ENCODE measurements at places on chromosomes 2 and 18.
A peak's percentile ranks its signal among the peaks of the same experiment; 100 is the strongest.

GRCh38 chr18:76493213-76494161 is 1.6 kb downstream of the ZNF516 start:
- DNase-seq = peak; percentile 30

- DNase-seq = no peak
Measured at GRCh38 chr2:168118733-168119514, 128.5 kb downstream of the STK39 start.

DNA sequence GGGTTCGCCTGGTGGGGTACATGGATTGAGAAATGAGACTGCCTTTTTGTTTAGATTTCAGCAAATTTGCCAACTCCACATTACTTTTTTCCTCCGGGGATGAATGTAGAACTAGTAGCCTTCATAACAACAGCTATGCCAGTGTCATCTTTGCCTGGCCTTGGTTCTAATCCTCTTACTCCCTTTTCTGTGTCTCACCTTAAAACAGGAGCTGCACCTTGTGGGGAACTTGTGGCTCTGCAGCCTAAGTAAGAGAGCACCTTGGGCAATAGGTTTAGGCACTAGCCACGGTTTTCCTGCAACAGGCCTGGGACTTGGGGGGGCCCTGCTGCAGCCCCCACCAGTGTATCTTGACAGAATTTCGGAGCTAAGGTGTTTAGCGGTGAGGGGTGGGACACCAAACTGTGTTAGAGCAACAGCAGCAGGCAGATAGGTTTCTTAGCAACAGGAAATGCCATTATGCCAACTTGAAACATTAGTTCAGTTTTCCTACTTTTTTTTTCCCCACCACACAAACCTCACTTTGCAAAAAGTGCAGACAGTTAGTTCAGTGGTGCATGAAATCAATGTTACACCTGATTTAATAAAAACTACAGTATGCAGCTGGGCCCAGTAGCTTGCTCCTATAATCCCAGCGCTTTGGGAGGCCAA is 173.7 kb downstream of the PRKCE start:
- DNase-seq = no peak

- DNase-seq = no peak
Measured at GRCh38 chr2:150404147-150404546, 83.3 kb downstream of the RND3 start.

DNA sequence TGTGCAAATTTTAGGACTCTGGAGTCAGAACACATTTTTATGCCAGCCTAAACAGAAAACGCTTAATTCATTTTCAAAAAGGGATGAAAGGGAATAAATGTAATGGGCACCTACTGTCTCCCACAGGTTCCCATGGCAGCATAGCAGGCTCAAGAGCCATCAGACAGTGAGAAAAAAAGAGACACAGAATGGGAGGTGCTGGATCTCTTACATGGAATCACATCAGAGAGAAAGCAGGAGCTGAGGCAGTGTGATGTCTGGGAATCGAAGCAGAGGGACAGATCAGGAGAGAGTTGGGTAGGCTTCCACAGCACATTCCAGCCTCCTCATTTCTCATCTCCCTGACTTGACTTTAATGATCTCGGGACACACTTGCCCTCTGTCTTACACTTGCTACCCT is 684.3 kb downstream of the KCNJ3 start:
- DNase-seq = no peak

DNA sequence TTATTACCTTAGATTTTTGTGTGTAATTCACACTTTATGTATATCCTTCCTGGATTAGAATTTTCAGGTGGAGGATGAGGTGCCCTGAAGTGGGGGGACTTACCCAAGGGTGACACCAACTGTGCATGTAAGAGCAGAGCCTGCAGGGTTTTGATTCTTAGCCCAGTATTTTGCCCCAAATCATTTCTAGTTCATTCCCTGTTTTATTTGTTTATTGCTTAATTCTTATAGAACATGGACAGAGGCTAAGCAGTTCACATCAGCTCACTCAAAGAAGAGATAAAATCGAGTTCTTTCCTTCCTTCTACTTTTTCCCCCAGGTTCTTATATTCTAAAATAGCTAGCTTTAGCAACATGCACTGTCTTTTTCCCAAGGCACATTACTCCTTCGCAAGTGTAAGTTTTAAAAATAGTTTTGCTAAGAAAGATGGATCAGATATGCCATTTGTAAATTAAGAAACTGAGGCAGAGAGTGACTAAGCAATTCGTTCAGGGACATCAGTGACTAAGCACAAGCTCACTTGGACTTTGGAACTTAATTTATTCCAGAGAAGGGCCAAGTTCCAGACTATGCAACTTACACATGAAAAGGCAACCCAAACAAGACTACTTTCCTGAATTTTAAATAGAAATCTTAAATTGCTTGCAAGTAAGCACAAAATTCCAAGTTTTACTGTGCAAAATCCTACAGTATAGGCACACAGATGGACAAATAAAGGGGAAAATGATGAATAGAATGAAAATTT is 427.9 kb upstream of the POU3F3 start:
- DNase-seq = no peak

DNA sequence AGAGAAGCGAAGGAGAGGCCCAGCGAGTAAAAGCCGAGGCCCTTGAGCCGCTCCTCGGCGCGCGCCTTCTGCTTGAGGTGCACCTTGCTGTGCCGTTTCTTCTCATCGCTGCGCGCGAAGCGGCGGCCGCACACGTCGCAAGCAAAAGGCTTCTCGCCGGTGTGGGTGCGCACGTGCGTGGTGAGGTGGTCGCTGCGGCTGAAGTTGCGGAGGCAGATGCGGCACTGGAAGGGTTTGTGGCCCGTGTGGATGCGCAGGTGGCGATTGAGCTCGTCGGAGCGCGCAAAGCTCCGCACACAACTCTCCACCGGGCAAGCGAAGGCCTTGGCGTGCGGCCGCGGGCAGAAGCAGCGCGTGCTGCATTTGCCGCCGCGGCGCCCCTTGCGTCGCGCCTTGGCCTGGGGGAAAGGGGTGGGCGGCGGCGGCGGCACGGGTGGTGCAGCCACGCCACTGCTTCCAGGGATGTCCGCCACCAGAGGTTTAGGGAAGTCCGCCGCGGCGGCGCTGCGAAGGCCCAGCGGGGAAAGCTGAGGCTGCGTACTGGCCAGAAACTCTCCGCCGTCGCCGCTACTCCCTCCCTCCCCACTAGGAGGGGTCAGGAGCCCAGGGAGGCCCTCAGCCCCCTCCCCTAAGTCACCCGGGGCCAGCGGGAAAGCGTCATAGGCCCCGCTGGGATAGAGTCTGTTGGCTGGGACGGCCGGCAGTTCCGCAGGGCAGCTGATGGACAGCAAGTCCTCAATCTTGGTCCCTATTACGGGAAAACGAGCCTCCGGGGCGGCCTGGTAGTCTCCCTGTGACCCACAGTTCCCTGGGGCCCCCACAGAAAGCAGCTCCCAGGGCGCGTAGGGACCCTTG is 1.7 kb downstream of the EGR4 start:
- DNase-seq = peak; percentile 20

- peak; percentile 55 for DNase-seq
Measured at GRCh38 chr2:108534584-108535356, 500 bp downstream of the LIMS1 start.

DNA sequence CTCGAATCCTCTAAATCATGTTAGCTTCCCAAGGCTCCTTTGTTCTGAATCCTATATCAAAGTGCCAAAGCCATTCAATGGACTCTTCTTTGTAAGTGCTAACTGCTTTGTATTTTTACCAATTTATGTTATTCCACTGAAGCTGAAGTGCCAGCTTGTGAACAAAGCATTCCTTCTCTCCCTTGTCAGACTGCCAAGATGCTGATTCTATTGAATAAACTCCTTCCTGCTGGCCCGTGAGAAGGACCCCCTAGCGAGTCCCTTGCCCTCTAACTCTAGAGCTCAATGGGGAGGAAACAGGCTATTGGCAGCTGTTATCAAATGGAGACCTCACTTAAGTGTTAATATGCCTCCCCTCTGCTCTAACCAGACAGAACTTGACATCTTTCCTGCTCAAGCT is 1097.9 kb upstream of the CNTNAP5 start:
- no peak for DNase-seq

DNA sequence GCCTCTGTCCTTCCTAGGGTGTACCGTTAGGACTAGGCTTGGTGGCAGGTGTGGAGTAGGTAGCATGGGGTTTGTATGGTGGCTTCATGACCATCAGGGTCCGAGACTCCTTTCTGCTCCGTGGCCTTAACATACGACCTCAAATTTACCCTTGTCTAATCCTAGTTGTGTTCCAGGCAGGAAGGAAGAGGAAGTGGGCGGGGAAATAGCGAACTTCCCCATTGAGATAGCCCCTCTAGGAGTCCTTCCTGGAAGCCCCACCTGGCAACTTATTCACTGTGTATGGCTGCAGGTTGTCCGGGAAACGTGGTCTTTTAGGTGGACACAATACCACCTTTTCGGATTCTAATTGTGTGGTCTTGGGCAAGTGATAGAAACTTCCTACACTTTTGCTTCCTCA is 9.3 kb downstream of the CD8A start:
- no peak for DNase-seq

DNA sequence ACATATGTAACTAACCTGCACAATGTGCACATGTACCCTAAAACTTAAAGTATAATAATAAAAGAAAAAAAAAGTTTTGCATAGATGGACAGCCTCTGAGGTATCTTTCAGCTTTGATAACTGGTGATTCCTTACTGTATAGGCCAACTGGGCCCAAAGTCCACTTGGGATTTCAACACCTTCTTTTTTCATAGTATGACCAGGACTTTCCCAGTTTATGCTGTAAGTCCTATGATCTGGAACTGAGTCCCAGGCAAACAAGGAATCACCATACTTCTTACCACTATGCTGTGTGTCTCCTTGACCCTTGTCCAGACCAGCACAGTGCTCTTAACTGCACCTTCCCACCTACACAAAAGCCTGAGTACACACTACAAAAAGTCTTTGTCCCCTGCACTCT is 205.1 kb upstream of the RBBP8 start:
- no peak for DNase-seq

- no peak for DNase-seq
Measured at GRCh38 chr2:232329716-232330067, 48.9 kb upstream of the ALPP start.

DNA sequence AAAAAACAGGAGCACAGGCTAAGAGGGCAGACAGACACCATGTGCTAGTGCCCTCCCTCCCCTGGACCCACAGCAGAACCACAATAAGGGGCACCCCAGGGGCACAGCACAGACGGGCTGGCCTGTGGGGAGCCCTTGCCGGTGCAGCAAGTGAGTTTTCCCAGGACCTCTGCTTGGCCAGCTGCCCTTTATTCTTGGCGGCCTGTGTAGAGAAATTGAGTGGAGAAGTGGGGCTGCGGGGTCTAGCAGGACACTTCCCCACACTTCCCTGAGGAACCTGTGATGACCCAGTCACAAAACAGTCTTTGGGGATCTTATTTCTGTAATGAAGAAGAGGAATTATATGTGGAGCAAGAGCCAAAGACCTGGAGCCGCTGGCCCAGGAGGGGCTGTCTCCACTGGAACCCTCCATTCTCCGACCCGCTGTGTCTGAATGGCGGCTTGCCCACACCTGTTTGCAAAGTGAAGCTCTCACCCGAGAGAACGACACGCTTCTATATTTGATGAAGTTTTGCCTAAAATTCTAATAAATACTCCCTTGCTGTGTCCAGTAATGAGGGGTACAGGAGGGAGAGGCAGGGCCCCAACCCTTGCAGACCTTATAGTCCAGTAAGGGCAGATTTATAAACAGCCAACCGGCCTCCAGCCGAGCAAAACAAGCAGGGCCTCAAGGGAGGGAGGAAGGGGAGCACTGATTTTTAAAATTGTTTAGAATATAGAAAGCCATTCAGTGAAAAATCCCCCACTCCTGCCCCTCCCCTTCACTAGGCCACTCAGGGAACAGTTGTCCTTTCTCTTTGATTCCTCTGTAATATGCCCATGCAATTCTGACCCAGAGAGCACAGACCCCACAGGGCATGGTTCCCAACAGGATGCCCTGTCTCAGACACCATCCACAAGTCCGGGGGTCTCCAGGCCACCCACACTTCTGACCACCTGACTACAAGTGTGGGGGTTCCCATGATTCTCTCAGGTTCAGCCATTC is 44.7 kb upstream of the SNED1 start:
- no peak for DNase-seq

DNA sequence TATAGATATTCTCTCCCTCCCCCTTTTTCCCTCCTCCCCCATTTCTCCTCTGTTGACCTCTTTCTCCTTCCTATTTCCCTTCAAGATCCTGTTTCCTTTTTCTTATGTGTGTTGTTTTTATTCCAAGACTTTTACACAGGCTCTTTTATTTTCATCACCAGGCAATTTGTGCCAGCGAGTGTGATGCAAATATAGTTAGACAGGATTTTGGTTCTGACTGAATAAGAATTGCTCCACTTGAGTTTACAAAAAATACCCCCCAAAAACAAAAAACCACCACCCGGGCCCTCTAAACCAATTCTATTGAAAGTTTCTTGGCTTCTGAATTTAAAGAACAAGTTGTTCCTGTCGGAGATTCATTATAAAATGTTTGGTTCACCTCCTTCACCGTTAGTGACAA is 50.9 kb upstream of the MAPK4 start:
- no peak for DNase-seq

GRCh38 chr2:190410166-190410565 is 2.0 kb downstream of the MFSD6 start:
- DNase-seq = no peak

GRCh38 chr18:46212398-46212797 is 108.2 kb downstream of the HAUS1 start:
- no peak for DNase-seq

DNA sequence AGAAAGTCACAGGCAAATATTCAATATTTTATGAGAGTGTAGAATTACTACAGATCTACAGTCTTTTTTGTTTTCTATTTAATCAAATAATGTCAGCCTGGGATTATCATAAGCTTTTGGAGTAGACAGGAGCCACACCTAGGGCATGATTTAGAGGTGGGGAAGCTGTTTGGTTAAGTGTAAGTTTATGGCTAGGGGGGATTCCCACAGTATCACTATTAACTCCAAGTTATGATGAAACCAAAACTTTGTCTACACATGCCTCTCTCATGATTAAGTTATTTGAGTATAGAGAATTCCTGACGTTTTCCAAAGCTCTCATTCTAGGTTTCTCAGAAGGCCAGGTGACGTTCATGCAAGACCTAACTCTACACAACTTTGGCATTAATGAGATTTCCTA is 2.1 kb downstream of the SERPINB10 start:
- DNase-seq = no peak

DNA sequence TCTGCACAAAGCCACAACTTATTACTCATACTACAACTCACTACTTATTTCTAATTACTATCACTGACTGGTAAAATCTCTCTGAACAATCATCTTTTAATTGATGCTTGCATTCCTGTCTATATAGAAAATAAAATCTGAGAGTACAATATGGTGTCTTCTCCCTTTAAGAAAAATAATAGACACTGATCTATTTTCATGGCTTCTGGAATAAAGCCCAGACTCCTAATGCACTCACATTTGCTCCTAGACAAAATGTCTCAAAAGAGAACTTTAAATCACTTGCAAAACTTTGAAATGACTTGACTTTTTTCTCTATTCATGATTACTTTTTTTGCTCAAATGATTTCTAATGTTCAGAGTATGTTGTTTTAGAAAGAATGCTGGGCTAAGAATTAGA is 28.7 kb downstream of the ESCO1 start:
- DNase-seq = no peak

Data from stimulated activated CD4-positive, alpha-beta T cell treated with anti-CD3 and anti-CD28 coated beads, Interleukin-2, amount 100 ng/mL, for 24 hours (primary cell).